GF-D8 (cell line): ENCODE measurements at places on chromosomes 7 and 10.

DNA sequence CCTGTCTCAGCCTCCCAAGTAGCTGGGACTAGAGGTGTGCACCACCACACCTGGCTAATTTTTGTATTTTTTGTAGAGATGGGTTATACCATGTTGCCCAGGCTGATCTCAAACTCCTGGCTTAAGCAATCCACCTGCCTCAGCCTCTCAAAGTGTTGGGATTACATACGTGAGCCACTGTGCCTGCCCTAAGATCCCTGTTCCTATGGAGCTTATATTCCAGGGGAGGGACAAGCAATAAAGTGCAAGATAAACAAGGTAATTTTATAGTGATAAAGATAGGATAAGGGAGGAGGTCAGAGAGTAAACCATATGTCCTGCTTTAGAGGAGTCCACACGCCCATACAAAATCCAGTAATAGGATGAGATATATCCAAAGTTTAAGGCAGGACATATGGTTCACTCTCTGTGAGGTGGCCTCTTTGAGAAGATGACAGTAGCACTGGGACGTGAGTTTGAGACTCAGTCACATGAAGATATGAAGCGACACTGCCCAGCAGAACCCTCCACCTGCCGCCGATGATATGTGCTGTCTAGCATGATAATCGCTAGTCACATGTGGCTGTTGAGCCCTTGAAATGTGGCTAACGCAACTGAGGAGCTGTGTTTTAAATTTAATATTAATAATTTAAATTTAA, 113.5 kb upstream of the PDCD4 start:
- DNase-seq, result no peak

- no peak for DNase-seq
These were observed 998.3 kb downstream of the GATA3 start for GRCh38 chr10:9052767-9053166.

DNA sequence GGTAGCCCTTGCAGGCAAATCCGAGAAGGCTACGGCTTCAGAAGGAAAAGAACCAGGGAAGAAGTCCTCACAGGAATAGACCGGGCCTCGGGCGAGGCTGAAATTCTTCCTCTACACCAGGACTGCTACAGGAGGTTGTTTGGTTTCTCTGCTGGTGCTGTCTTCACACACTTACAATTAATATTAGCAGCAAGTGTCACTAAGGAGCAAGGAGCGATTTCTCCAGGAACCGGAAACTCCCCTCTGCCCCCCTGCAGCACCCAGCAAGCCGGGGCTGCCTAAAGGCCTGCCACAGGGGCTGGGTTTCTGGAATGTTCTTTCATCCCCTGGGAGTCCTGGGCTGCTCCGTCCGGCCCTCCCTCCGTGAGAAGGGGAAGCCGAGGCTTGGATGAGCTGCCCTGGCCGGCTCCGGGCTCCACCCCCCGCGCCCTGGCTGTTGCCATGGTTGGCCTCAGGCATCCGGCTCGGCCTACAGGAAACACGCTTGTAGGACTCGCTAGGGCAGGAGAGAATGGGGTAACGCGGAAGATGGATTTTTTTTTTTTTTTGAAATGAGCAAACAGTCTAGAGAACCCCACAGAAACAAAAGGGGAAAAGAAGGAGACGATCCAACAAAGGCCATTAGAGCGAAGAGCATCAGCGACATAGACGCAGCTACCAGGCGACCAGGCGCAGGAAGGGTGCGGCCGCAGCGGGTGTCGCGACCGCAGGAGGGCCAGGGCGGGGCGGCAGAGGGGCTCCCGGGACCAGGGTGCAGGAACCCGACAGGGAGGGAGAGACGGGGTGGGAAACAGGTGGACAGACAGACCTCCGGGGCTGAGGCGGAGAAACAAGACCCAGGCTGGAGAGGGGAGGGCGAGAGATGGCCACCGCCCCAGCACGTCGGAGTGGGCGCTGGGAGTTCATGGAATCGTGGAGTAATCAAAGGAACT, 33.0 kb downstream of the EN2 start:
- DNase-seq, result peak; percentile 71

- peak; percentile 10 for DNase-seq
These were observed 15.3 kb upstream of the ADAM22 start for GRCh38 chr7:87918740-87919139.

DNA sequence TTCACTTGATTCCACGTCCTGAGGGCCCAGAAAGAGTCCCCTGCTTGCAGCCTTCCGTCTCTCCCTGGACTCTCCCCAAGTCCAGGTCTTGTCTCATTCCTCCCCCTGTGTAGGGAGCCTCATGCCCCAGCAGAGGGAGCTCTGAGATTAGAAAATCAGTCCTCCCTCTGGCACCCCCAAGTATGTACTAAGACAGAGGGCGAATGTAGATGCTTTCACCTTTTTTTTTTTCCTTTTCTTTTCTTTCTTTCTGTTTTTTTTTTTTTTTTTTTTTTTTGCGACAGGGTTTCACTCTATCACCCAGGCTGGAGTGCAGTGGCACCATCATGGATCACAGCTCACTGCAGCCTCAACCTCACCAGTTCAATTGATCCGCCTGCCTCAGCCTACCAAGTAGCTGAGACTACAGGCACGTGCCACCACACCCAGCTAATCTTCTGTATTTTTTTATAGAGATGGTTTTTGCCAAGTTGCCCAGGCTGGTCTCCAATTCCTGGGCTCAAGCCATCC, 10.3 kb downstream of the SFXN3 start:
- peak; percentile 41 for DNase-seq

GRCh38 chr10:8073691-8074416, 19.4 kb downstream of the GATA3 start:
- DNase-seq, result no peak

DNA sequence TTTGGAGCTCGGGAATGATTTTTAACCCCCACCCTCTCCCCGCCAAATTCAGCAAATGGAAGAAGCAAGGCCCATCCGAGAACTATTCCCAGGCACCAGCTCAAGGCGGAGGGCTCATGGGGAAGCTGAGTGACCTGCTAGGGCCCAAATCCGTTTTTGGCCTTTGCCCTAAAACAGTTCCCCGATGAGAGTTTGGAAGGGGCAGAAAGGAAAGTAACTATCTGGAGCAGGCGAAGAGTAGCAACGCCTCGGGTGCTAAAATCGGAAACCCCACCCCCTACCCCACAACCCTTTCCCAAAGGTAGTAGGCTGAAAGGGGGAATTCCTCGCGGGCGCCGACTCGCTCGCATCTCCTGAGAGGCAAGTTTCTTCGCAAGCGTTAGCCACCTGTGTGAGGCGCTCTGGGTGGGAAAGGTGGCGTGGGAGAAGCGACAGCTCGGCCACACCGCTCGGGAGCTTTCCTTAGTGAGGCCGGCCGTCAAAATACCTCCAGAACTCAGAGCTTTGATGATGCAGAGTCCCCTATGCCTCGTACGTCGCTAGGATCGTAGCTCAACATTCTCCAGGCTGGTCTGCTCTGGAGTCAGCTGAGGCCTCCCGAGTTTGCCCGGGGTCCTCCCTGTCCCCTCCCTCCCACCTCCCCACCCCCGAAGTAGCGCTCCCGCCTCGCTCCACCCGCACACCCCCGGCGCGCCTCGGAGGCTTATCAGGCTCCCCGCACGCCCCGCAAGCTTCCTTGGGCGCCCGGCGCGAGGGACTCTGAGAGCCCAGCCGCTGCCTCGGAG, 642 bp upstream of the PRKG1 start:
- no peak for DNase-seq

GRCh38 chr10:17257466-17258321, 29.7 kb downstream of the VIM start:
- peak; percentile 33 for DNase-seq
